Activated naive CD8-positive, alpha-beta T cell treated with anti-CD3 and anti-CD28 coated beads, Interleukin-2, amount 10 ng/mL, durations not matched to agents 7 days and 5 days (primary cell): ENCODE measurements at places on chromosomes 16 and 17.

- H3K27ac ChIP-seq, result no peak overlapping the region
- H3K4me1 ChIP-seq, result peaks cover 1% of the 10 kb centered on the region
- no peak for DNase-seq
- no peaks in the 10 kb centered on the region for H3K27me3 ChIP-seq
- no peak overlapping the region for H3K4me3 ChIP-seq
These were observed 106.7 kb downstream of the TTC19 start for GRCh38 chr17:16106161-16106891.

DNA sequence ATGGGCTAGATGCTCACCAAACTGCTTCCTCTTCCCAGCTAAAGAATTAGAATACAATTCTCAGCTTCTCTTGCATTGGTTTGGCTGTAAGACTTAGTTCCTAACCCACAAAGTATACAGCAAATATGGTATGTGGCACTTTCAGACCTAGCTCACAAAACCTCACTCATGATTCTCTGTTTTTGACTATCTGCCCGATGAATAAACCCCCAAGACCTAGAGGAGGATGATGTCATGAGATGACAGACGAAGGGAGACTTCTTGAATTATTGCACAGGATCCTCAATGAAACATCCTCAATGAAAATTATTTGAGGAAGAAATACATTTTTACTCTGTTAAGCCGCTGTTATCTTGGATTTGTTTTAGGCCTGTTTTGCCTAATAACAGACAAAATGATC, 14.3 kb downstream of the CNOT1 start:
- no peak overlapping the region for H3K4me3 ChIP-seq
- H3K27me3 ChIP-seq, result no peaks in the 10 kb centered on the region
- peak overlapping the region; percentile 13 for H3K27ac ChIP-seq
- peaks cover 27% of the 10 kb centered on the region for H3K36me3 ChIP-seq
- peaks cover 22% of the 10 kb centered on the region for H3K4me1 ChIP-seq

DNA sequence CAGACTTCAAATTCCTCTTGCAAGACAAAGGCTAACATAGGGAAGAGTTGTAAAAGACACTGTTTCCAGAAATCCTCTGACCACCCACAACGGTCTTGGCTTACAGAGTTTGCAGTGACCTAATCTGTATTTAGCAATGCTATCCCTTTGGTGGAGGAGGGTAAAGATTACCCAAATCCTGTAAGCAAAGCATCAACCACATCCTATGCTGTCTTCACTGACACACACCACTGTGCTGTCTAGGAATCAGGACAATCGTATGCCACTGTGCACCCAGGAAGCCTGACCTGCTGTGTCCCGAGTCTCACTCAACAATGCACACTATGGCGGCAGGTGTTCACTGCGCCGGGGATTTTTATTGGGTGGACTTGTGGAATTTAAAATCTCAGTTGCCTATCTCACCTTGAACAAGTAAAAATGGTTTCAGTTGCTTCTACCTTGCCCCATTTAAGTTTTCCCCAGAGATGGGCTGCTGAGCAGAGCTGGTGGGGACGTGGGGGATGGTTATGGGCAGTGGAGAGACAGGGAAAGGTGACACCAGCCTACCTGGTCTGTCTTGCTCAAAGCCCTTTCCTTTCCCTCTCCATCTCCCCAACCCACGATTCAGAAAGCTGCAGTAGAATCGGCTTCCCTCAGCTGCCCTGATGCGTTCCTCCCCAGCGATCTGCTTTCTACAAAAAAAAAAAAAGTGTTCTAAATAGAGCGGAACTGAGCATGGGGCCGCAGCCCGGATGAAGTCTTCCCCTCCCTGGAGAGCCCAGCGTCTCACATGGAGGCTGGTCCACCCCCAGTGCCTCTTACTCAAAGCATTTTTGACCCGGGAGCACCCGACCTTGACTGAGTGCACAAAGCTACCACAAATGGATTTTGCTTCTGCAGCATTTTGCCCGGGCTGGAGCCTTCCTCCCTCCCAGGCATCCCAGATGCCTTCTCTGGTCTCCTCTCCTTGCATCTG, 271.5 kb downstream of the SOX9 start:
- no peak overlapping the region for H3K4me3 ChIP-seq
- H3K27me3 ChIP-seq, result no peaks in the 10 kb centered on the region
- H3K27ac ChIP-seq, result no peak overlapping the region

- H3K27ac ChIP-seq, result no peak overlapping the region
- no peak for DNase-seq
These were observed 19.5 kb downstream of the TRAF4 start for GRCh38 chr17:28763137-28763799.

GRCh38 chr16:65489531-65490023, 367.7 kb upstream of the CDH11 start:
- H3K27ac ChIP-seq, result no peak overlapping the region
- no peaks in the 10 kb centered on the region for H3K4me1 ChIP-seq
- H3K4me3 ChIP-seq, result no peak overlapping the region
- H3K27me3 ChIP-seq, result no peaks in the 10 kb centered on the region
- no peak for DNase-seq
